Left kidney (tissue), 8 donors: ENCODE measurements at places on chromosomes 2 and 18.
A peak's percentile ranks its signal among the peaks of the same experiment; 100 is the strongest.

- DNase-seq, result no peak
Measured at GRCh38 chr2:214471990-214472389, 61.1 kb downstream of the VWC2L start.

GRCh38 chr2:4938206-4938605 is 754.0 kb upstream of the SOX11 start:
- DNase-seq, result no peak

DNA sequence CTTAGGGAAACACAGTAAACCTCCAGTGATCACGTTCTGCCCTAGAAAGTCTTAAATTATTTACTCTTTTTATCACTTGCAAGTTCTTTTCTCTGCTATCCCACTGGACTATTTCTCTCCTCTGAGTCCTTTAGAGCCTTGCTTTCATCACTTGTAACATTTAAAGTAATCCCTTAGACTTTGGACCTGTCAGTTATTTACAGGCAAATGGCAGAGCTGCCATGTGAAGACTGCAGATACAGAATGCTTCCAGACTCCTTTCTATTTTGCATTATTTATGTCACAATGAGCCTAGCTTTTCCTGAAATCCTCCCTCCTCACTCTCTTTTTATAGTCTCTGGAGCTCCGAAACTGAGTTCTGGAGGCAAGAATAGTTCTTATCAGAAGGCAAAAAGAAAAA is 325.6 kb upstream of the TRIB2 start:
- DNase-seq, result no peak

DNA sequence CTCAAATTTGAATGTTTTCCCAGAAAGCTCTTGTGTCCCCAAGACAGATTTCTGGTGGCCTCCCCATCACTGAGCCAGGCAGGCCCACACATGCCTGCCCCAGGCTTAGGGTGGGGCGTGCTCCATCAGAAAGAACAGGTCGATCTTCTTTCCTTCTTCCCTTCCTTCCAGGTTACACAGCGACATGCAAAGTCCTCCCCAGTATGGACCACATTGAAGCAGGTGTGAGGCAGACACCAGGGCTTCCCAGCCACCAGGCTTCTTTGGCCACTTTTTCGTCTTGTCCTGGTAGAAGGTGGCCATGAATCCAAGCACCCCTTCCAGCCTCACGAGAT is 41.4 kb upstream of the LAPTM4A start:
- DNase-seq, result no peak

GRCh38 chr2:177211169-177211568 is 1.4 kb upstream of the HNRNPA3 start:
- DNase-seq, result no peak

- DNase-seq, result no peak
Measured at GRCh38 chr2:85329181-85329651, 1.4 kb upstream of the TGOLN2 start.

GRCh38 chr2:127320067-127320466 is 26.1 kb upstream of the ERCC3 start:
- DNase-seq, result no peak

DNA sequence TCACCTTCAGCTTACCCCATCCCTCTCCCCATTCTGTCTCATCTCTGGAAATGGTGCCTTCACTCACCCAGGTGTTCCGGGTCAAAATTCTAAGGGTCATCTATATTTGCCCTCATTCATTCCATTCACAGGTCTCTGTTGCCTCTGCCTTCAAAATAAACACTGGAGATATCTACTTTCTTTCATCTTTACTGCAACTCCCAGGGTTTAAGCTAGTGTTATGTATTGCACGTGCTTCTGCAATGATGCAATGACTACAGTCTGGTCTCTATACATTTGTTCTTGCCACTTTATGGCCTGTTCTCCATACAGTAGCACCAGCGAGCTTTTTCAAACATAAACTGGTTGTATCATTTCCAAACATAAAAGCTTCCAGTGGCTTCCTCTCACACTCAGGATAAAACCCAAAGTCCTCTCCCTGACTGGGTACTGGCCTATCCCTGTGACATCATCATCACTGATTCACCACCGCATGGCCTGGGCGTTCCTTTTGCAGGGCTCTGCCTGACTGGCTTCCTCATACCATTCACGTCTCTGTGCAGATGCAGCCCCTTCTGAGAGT is 14.3 kb downstream of the DSG2 start:
- DNase-seq, result no peak

DNA sequence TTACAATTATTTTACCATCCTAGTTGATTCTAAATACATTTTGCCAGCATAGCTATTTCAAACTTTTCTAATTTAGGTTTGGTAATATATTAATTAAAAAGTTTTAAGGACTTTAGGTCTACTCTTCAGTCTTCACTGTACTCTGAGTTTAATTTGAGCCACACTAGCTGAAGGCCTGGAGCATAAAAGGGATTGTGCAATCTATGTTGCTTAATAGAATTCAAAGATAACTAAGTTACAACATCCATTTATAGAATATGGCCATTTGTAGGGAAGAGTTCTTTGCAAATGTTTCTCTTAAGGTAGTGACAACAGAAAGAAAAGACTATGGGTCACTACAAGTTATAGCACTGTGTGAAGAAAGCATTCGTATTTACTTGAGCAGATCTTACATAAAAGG is 702.2 kb upstream of the NRXN1 start:
- no peak for DNase-seq

DNA sequence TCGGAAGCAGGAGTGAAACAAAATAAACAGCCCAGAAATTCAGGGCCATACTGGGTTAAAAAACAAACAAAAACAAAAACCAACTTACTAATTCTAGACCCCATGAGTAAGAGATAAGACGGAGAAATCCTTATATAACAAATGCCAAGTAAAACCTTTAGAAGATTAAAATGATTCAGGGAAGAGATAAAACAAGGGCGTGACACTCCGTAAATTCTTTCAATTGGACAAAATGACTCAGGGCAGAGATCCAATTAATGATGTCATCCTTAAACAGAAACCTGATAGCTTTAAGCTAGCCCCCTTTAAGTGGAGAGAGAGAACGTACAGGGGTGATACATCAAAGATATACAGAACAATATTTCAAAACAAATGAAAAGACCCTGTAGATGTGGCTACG is 317.4 kb downstream of the NBAS start:
- DNase-seq, result peak; percentile 75

DNA sequence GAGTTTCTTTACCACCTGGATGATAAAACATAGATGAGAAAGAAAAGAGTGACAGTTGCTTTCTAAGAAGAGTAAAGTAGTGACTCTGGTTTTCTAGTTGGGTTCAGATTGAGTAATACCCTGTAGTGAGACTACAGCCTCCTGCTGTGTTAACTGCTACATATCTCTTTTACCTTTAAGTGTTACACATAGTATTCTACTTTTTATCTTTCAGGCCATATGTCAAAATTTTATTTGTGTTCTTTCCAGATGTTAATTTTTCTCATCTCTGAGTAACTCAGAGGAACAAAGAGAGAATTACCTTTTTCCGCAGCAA is 348.2 kb downstream of the CTNNA2 start:
- DNase-seq, result no peak

- no peak for DNase-seq
Measured at GRCh38 chr2:88827821-88828220, 136.3 kb downstream of the RPIA start.

- DNase-seq, result no peak
Measured at GRCh38 chr2:36006444-36006843, 349.1 kb upstream of the CRIM1 start.
